GM06990 (cell line): ENCODE measurements at places on chromosomes 11 and 22.

- DNase-seq = no peak
These were observed 51.8 kb downstream of the ZNRF3 start for GRCh38 chr22:28935140-28935539.

DNA sequence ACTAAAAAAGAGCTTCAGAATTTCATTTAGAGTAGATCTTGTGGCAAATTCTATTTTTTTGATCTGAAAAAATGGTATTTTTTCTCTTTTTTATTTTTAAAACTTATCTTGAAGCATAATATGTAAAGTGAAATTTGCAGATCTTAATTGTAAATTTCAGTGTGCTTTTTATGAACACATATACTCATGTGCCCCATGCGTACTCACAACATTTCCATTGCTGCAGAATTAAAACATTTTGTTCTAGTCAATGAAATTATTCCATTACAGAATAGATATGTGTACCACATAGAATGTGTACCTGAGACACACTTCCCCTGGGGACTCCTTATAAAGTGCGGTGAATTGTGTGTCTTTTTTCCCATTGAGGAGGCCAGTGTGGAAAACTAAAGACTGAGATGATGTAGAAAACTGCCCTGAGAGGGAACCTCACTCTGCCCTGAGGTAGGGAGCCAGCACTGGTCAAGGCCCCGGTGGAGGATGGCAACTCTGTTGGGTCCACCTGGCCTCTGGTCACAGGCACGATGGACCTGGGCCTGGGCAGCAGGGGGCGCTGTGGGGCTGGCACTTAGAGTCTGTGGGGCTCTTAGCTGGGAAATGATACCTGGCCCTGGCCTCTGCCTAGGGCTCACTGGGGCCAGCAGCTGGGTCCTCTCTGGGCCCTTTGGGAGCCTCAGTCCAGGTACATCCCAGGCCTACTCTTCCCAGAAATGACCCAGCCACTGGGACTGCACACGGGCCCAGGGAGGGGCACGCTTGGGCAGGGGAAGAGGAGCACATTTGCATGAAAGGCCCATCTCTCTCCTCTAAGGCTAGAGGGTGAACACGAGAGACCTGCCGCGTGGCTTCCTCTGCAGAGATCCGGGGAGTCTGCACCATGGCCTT lies 77.9 kb upstream of the TOP3B start:
- DNase-seq = peak; percentile 77

DNA sequence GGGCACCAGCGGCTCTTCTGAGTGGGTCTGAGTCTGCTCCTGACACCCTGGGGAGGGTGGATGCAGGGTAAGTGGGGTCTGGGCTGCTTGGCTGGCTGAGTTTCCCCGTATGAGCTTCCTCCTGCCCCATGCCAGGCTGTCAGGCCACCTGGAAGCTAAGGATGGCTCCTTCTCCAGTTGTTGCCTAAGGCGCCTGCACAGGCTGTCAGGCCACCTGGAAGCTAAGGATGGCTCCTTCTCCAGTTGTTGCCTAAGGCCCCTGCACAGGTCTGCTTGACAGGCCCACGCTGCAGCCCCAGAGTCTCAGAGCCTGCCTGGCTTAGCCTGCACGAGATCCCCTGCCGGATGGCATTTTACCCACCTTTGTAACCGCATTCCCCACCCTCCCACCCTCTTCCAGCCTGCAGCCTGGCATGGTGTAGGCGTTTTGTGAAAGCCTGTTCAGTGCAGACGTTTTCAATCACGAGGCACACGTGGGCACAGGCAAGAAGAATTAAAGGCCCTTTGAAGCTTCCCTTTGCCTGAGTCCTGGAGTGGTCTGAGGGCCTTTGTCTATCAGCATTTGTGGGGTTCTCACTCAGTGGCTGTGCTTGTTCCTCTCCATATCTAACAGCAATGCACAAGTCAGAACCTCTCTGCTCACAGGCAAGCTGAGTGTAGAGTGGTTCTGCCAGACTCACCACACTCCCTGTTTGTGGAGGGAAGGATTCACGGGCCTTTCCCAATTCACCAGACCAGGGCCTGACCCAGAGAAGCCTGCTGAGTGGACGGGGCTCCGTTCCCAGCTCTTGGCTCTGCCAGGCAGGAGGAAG lies 40.2 kb upstream of the B3GAT1 start:
- DNase-seq = no peak

DNA sequence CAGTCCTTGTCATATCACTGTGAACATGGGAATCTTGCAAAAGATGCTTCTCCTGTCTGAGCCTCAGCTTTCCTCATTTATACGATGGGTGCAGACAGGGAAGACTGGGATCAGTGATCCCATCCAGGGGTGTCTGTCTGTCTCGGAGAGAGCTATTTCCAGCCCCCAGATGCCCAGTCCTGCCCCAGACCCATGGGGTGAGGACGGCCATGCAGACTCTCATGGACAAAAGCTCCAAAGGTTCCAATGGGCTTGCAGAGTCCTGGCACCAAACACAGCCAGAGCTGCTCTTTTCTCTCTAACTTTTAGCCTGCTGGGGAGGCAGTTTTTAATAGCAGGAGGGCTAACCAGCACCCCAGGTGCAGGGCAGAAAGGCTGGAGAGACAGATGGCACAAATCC lies 5.2 kb downstream of the SCUBE1 start:
- no peak for DNase-seq

- no peak for DNase-seq
These were observed 4.1 kb upstream of the PTDSS2 start for GRCh38 chr11:445765-446588.
